ENCODE measurements at places on chromosomes 16 and 17.

DNA sequence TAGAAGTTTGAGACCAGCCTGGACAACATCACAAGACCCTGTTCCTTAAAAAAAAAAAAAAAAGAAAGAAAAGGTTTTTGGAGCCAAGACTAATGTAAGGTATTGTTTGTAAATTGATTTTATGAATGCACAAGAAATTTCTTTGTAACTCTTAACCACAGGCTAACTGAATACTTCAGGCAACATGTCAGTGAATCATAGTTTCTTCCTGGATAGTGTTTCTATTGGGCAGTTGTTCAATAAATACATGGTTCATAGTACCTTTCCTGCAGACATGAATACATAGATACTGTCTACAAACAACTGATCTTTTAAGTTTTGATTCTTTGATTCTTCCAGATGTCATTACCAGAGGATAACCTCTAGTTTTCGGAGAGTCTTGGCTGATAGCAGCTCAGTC lies 11.6 kb downstream of the DDX42 start:
- no peak for DNase-seq

- DNase-seq: no peak
These were observed 28.6 kb upstream of the TVP23A start for GRCh38 chr16:10847176-10847575.

DNA sequence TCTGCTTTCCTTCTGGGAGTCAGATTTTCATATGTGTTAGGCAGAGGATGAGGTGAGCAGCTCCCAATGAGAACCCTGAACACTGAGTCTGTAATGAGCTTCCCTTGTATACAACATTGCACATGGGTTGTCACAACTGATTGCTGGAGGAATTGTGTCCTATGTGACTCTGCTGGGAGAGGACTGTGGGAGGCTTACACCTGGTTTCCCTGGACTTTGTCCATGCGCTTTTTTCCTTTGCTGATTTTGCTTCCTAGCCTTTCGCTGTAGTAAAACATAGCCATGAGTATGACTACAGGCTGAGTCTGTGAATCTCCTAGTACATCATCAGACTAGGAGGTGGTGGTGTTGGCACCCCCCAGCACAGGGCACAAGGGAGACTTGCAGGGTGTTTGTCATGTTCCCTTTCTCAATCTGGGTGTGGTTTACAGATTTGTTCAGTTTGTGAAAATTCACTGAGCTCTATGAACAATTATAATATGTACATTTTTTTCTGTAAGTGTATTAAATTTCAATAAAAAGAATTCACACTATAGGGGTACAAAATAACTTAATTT lies 1.7 kb upstream of the PLK1 start:
- DNase-seq: no peak

GRCh38 chr16:77430787-77431585 lies 3.8 kb downstream of the ADAMTS18 start:
- no peak for DNase-seq

DNA sequence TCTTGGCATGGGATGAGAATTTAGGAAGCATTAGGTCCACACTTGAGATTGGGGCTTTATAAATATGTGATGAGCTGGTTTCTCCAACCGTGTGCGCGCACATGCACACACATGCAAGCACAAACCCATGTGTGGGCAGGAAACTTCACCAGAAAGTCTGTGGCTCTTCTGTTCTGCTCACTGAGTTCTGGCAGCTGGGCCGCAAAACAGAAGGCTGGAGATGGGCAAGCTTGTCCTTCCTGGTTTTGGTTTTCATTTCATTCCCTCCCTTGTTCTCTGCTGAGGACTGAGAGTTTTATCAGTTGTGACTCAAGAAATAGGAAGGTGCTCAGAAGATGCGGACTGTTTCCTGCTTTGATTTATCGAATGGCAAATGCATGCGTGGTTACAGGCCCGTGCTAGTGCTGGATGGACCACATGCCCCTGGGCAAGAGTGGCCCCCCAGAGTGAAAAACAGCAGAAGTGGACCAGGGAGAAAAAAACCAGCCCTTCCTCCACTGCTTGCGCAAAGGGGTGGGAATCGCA lies 14.1 kb downstream of the MAP3K14 start:
- no peak for DNase-seq

DNA sequence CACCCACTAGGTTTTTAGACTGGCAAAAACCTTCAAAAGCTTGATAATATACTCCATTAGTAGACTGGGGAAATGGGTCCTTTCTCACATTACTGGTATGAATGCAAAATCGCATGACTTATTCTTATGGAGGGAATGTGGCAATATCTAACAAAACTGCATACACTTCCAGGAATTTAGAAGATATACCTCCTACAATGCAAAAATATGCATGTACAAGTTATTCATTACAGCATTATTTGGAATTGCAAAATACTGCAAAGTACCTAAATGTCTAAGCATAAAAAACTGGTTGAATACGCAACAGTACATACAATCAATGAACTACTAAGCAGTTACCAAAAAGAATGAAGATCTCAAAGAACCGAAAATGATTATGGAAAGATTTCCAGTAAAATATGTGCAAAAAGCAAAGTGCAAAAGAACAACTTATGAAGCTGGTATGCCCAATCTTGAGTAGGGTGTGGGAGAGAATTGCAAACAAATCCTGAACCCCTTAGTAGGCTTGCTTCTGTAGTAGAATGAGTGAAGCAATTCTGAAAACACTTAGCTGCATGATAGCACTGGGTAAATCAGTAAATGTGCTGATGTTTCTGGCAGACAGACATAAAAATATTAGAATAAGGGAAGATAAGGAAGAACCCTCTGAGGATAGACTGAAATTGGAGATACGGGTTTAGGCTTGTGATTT lies 180.1 kb downstream of the PARN start:
- no peak for DNase-seq

GRCh38 chr17:56717471-56717870 lies 116.2 kb downstream of the C17orf67 start:
- no peak for DNase-seq

DNA sequence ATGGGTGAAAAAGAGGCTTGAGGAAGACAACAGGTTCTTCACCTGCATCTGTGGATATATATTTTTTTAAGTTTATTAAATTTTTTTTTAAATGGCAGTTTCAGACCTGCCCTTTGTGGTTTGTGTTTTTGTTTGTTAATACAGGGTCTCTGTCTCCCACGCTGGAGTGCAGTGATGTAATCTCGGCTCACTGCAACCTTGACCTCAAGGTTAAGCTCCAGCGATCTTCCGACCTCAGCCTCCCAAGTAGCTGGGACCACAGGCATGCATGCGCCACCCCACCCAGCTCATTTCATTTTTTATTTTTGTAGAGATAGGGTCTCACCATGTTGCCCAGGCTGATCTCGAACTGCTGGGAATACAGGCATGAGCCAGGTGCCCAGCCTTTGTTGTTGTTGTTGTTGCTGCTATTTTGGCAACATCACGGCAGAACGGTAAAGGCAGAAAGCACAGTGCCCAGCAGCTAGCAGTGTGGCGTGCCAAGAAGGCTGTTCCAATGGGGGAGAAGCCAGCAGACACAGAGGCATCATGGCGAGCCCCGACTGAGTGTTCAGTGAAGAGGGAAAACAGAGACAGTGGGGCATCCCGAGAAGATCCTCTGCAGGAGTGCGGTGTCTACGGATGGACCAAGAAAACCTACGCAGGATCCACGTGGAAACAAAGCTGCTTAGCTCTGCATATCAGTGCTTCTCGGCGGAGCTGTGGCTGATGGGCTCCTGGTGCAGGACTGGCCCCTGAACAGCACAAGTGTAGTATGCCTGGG lies 19.6 kb downstream of the TMC6 start:
- no peak for DNase-seq

DNA sequence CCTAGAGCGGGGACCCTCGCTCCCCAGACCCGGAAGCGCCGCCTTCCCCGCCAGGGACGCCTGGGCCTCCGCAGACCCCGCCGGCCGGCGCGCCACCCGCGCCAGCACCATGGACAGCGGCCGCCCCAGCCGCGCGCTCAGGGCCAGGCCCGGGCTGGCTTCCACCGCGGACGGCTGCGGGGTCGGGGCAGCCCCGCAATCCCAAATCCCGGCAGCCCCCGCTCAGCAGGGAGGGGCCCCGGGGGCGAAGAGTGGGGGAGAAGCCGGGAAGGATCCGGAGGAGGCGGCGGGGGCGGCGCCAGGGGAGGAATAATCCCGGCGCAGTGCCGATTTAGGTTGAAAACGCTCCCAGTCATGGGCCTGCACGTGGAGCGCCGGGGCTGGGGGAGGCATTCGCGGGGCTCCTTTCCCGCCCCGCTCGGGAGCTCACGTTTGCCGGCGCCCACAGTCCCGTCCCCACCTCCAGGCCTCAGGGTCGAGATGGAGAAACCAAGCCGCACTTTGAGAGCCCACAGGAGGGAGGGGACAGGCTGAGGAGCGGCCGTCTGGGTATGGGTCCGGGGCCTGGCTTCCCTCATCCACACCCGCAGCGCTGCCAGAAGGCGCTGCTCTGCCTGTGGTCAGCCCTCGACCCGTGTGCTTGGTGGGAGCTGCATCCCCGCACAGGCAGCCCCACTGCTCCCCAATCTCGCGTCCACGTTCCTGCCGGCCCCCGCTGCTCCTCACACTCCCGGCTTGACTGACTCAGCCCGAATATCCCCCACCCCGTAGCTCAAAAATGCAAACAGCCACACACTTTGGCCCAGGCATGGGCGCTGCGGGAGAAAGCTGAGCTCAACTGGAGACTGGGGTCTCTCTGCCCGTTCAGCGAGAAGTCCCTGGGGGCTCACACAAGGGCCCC lies 4.7 kb downstream of the FBXL16 start:
- no peak for DNase-seq

- no peak for DNase-seq
These were observed at the start of gene CES2 for GRCh38 chr16:66935314-66936011. Gene CES2, plus strand, starts transcription at chr16:66935516. Its CDS starts 120 bp downstream, at chr16:66935636.

DNA sequence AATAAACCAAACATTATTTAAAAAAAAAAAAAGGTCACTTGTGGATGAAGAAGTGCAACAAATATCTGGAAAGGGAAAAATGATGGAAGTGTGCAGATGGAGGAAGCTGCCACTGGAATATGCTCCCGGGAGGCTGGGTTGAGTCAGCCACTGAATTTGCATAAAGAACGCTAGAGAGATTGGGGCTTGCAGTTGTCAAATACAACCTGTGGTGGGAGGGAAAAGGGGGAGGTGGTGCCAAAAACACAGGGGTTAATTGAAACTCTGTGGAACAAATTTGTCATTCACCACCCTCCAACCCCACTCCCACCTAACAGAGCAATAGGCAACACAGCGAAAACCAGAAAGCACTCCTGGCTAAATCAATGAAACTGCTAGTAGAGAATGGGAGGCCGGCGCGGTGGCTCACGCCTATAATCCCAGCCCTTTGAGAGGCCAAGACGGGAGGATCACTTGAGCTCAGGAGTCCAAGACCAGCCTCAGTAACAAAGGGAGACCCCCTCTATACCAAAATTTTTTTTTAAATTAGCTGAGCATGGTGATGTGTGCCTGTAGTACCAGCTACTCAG lies 37.6 kb upstream of the RPL38 start:
- DNase-seq: peak; percentile 22

DNA sequence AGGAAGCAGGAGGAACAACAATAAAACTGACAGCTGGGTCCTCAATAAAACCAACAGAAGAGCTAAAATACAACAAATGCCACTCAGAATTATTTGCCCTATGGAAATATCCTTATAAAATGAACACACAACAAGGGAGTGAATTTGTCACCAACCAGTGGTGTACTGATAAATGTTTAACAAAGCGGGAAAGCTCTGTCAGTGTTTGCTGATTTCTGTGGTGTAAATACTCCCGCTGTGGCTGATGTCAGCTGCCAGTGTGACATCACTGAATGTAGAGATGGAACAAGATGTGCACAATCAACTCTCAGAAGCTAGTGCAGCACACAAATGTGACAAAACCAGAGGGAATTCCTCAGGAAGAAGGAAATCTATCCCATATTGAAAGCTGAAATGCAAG lies 51.9 kb downstream of the CDYL2 start:
- DNase-seq: no peak

DNA sequence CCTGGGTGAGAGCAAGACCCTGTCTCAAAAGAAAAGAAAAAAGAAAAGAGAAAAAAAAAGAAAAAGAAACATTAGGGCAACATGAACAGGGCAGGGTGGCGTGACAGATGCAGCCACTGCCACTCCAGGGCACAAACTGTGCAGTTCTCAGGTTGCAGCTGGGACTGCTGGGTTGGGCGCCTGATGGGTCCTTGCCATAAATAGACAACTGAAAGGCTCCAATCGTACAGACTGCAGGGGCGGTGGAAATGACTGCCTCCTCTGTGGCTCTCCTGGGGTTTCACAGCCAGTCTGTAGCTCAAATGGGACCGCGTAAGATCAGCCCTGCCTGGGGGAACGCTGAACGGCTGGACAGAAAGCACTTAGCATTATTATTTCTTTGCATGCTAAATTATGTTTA lies 130.7 kb downstream of the CPPED1 start:
- no peak for DNase-seq

DNA sequence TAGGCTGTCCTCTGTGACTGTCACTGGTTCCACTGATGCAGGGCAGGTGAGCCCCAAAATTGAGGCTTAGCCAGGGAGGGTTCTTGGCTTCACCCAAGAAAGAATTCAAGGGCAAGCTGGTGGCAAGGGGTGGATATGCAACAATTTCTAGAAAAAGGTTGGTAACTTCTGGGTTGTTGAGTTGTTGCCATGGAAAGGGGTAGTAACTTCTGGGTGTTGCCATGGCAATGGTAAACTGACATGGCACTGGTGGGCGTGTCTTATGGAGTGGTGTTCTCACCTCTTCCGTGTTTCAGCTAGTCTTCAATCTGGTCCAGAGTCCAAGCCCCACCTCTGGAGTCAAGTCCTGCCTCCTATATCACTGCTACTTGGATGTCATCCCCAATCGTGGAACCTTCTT lies 9.5 kb upstream of the GUCY2D start:
- DNase-seq: no peak

DNA sequence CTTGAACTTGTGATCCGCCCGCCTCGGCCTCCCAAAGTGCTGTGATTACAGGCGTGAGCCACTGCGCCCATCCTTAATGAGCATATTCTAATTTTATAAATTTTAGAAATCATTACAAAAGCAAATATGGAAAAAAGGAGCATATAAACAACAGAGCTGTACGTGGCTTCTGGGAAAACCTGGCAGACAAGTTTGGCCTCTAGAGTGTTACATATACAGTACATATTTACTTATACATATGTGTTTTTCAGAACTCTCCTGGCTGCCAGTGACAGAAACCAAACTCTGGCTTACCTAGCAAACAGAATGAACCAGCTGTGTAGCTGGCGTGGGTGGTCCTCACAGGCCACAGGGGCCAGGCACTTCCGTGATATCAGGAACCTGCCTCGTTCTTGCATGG lies 10.1 kb downstream of the DRC3 start:
- DNase-seq: no peak

- no peak for DNase-seq
These were observed 219.2 kb downstream of the SHISA9 start for GRCh38 chr16:13120557-13120956.

DNA sequence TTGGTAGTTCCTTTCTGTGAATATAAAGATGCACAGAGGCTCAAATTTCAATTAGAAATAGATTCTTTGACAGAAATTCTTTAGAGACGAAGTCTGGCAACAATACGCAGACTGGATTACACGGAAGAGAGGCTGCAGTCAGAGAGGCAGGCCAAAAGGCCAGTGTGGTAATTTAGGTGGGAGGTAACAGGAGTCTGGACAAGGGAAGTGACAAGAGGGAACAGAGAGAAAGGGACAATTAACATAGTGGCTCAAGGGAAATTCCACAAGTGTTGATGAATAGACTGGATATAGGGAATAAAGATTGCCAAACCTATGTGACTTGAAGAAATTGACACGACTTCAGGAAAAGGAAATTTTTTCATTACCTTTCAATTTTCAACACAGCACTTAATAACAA lies 54.6 kb downstream of the STX8 start:
- DNase-seq: no peak
